SW 1271 (cell line): ENCODE measurements at places on chromosomes 4 and X.

GRCh38 chrX:118418811-118419251 lies 72.9 kb downstream of the WDR44 start:
- no peak for DNase-seq

DNA sequence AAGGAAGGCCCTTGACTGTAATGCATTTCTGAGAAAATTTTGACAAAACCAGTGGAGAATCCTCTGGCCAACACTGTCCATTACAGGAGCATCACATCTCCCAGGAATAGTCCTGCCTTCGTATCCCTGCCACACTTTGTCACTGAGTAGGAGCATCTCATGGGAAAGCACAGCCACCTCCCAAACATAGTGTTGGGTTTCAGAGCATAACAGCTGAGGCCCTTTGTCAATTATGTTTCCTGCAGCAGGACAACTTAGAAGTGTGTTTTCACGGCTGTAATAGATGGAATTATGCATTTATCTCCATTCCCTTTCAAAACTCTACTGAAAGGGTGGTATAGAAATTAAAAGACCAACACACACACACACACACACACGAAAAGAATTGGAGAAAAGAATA lies 91.1 kb upstream of the SMAD1 start:
- no peak for DNase-seq

DNA sequence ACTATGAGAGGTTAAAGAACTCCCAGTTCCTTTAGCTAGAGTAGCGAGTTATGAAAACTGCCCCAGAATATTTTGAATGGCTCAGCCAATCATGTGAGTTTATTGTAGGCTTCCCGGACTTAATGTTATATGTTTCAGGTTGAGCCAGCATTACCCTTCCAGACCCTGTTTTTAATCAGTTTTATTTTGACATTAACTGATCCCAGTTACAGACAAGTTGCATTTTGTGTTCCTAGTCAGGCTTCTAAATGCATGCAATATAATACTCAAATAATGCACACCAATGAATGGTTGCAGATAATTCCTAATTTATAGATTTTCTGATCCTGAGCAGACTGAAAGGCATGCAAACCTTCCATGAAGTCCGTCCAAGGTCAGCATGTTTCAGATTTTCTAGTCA lies 57.8 kb downstream of the EDNRA start:
- DNase-seq: no peak

DNA sequence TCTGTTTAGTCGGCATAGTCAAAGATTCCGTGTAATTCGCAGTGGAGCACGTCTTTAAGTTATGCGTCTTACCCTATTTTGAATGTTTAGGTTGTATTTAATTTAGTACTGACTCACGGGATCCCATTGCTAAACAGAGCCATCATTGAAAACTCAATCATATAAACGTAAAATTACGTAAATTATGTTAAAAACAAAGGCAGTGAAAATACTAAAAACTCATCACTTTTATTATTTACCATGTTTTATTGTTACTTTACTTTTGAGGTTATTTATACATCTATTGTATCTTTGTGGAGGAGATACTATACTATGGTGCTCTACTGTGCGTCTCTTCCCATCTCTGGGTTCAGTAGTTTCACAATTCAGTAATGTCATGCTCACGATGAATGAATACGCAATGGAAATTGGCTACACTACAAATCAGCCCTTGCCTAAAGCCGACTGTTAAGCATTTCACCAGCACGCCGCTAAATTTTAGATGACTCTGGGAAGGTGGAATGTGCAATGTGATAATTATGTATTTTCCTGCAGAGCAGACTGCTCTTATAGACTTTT lies 944 bp downstream of the FUNDC2 start:
- peak; percentile 30 for DNase-seq

DNA sequence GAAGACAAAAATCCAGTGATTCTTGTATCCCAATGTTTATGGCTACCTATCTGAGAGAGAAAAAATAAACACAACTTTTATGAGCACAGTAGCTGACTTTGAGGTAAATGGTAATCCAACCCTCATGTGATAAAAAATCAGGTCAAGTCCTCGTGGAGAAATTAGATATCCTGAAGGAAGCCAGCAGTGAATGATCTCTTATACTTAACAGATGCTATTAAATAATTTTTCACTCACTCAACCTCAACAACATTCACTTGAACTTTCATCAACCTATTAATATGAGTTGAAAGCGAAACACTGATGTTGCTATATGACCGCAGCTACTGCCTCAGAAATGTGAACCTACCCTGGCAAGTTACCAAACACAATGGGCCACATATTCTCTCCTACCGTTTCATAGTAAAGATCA lies 105.4 kb downstream of the GPC3 start:
- no peak for DNase-seq

DNA sequence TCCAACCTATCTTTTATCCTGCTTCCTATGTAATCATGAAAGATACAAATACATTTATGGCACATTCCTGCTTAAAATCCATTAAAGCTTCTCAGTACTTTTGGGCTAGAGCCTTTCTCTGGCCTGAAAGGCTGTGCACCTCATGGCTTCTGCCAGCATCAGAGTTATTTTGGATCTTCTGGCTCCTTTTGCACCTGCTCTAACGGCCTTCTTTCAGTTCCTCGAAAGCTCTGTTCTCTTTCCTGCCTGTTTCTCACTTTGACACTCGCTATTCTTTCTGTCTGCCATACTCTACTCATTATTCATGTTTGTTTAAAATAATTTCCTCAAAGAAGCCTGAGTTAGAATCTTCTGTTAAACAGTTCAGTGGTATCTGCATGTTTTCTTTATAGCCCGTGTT lies 86.0 kb downstream of the LRP2BP start:
- no peak for DNase-seq

DNA sequence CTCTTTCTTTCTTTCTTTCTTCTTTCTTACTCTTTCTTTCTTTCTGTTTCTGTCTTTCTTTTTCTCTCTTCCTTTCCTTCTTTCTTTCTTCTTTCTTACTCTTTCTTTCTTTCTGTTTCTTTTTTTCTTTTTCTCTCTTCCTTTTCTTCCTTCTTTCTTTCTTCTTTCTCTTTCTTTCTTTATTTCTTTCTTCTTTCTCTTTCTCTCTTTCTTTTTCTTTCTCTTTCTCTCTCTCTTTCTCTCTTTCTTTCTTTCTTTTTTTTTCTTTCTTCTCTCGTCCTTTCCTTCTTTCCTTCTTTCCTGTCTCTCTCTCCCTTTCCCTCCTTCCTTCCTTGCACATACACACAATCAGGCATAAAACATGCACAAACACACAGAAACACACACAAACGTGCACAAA lies 79.3 kb upstream of the SHOX start:
- no peak for DNase-seq

GRCh38 chrX:19410259-19410658 lies 66.5 kb downstream of the PDHA1 start:
- DNase-seq: no peak

DNA sequence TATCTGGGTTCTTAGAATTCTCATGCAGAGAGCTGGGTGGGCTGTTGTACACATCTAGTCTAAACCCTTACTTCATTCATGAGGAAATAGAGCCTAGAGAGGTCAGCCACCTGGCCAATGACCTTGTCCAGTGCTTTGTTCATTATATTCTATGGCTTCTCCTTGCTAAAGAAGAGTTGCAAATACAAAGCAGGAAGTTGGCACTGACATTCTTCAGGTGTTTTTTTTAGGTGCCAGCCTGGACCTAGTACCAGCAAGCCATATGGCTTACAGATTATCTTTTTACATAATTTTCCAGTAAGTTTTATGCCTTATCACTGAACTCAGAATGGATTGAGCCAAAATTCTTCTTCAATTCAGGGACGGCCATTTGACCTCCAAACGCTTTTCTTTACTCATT lies 54.7 kb upstream of the PGM2 start:
- DNase-seq: no peak

DNA sequence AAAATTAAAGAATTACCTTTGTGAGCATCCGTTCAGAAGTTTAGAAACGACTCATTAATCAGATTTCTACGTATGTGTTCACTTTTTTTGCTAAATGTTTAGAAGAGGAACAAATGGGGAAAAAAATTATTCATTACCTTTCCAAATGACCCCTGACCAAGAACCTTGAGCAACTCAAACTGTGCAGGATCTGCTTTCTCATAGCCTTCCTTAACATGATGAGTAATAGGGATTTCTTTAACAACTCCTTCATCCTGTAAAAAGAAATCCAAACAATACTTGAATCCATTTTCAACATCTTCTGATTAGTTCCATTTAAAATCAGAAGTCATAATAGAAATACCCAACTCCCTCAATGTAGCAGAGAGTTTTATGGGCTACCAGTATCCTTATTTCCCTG lies 32.1 kb downstream of the RPS6KA6 start:
- DNase-seq: no peak
